Kidney (tissue), 22 donors: ENCODE measurements at places on chromosomes 12 and 14. TPM values are rescaled to one million over a fixed set of nuclear protein-coding genes. Genes with fewer than 3 reads are reported as not detected.

GRCh38 chr14:30443368-30444007 is 115.5 kb upstream of the G2E3 start:
- peak; percentile 67 for DNase-seq

DNA sequence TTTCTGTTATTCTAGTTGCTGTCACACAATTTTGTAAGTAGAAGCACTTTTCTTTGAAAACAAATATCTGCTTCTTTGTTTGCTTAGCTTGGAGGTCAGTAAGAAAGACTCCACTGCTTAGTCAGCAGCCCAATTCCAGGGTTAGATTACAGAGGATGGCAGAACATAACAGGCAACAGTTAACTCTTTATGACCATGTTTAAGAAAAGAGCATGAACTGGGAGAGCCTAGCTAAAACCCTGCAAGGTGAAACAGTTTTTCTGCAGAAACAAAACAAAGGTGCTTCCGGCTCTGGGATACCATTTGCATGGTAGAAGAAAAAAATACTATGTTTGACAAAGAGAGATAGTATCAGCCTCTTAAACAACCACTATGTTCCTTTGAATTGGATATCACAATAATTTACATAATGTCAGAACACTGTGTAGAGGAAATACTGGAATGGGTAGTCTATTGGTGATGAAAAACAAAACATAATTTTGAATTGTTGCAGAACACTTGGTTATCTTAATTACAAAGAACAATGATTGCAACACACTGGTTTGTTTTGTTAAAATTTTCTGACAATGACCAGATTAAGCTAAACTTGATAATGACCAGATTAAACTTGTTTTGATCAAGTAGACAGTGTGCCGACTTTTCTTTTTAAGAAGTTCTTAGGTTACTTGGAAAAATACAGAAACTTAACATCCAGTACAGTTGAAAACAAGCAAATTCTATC is 22.4 kb upstream of the PPM1H start:
- peak; percentile 77 for DNase-seq

DNA sequence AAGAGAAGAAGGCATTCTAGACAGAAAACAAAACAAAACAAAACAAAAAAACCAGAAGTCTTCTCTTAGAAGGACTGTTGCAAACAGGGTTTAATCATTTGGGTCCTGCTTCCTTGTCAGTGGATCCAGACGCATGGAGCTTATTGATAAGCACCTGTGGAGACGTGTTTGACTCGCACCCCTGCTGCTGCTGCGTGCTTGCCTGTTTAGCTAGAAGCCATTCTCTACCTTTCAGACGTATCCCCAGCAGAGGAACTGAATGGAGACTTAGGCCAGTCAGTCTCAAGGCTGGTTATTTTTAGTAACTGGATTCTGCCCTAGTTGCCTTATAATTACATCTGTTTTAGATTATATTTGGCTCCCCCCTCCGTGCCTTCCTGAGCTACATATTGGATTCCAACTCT is 186.1 kb upstream of the EEA1 start:
- no peak for DNase-seq

DNA sequence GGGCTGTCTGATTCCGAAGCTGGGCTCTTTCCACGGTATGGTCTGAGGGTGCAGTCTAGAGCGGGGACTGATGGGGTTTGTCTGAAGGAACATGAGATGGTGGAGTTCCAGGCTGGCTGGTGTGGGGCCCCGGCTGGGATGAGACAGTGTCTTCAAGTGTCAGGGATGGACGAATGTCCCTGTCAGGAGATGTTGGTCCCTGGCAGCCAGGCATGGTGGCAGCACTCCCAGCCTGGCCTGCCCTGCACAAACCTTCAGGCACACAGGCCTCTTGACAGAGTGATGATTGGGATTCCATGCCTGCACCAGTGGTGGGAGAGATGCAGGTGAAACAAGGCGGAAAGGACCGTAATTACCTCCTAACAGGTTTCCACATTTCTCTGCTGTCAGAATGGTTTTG is 221.9 kb downstream of the CACNA1C start:
- no peak for DNase-seq

- DNase-seq: no peak
These were observed 149.7 kb upstream of the SLC16A7 start for GRCh38 chr12:59446116-59446515.

DNA sequence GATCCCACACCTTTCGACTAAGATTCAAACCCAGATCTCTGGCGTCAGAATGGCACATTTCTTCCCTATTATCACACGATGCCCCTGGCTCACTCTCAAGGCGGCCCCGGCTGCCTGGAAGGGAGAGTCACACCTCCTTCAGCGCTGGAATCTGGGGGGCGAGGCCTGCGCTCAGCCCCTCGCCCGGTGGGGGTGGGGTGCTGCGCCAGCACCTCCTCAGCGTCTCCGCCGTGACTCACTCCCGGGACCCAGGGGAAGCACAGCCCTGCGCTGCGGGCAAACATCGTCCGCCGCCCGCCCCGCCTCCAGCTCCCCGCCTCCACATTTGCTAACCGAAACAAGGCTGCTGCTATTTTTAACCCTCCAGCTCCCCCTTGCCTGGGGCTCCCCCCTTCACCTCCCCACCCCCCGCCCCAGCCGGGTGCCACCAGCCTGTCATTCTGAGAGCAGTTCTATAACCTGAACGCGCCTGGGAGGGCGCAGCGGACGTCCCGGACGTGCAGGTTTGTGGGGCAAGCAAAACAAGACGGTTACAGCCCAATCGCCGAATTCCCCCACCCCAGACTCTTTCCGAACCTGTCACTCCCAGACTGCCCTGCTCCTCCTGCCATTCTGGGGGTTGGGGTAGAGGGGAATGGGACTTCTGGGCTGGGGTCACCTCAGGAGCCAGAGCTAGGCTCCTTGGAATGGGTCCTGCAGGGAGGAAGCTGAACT is 6.7 kb downstream of the HDAC7 start:
- DNase-seq: peak; percentile 92

GRCh38 chr14:44700184-44700583 is 193.1 kb upstream of the FSCB start:
- DNase-seq: no peak

Gene PLCZ1
- not detected for total RNA-seq

- DNase-seq: no peak
These were observed 736 bp downstream of the C14orf39 start for GRCh38 chr14:60485057-60485597.

GRCh38 chr12:62933220-62933601 is 1.7 kb downstream of the PPM1H start:
- peak; percentile 72 for DNase-seq

GRCh38 chr14:92539875-92540274 is 26.3 kb downstream of the RIN3 start:
- no peak for DNase-seq

DNA sequence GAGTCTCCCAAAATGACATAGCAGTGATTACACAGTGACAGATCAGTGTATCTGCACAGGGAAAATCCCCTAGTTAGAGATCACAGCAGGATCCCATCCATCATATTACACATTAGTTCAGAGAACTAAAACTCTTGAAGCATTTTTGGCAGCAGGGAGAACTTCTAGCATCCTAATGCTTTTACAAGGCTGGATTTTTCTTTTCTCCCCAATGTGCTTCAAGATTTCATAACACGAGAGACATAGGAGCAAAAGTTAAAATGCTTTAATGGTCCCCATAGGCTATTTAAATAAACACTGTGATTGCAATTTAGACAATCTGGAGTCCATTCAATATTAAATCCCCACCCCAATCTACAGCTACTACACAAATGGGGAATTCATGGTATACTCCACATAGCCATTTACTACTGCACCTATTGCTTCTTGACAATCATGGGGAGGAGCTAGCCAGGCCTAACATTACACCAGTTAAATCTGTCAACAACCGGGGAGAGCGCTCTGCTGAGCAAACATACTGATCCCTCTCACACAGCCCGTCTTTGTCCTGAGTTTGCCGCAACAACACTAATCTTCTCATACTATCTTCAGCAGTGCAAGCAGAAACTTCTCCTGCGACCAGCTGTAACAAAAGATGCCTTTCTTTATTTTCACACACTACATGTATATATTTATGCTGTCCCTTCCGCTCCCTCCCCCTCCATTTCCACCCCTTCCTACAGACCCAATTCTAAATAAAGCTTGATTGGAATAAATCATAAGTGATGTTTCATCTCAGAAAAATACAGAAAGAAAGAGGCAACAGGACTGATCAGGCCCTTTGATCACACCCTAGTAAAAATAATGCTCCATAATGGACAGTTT is 120.3 kb upstream of the SOX5 start:
- peak; percentile 15 for DNase-seq

DNA sequence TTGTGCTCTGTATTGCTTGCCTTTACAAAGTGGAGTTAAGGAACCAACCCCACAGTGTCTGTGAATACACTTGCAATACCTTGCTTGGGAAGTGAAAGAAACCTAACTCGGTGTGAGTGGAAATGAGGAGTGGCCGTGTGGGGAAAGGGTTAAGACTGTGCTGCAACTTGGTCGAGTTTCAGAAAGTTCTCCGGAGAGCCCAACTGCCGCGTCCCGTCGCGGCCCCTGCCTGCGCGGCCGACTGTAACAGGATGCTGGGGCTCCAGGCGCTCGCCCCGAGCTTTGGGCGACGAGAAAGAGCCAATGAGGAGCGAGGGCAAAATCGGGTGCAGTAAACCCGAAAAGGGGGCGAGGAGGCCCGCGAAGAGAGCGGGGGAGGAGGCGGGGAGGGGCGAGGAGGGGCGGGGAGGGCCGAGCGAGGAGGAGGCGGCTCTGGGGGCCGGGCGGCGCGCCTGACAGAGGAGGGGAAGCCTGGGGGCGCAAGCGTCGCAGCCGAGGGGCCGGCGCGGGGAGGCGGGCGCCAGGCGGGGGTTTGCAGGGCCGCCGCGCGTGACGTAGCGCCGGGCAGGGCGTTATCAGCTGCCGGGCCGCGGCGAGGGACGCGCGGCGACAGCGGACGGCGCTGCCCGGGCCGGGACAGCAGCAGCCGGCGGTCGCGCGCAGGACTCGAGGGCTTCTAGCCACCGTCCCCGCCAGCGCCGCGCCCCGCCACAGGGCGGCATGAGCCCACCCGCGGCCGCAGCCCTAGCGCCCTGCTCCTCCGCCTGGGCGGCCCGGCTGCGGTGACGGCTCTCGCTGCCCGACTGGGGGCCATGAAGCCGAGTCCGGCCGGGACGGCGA is at the start of gene DACT1:
TSS of gene DACT1 (plus strand) at position 572 of the 840 bp plus-strand sequence. CDS start at position 813, 241 bp downstream.
- peak; percentile 95 for DNase-seq

- DNase-seq: no peak
These were observed 215.0 kb downstream of the PRKD1 start for GRCh38 chr14:29712601-29713000.

GRCh38 chr12:55703901-55704761 is 3.6 kb downstream of the ITGA7 start:
- no peak for DNase-seq

DNA sequence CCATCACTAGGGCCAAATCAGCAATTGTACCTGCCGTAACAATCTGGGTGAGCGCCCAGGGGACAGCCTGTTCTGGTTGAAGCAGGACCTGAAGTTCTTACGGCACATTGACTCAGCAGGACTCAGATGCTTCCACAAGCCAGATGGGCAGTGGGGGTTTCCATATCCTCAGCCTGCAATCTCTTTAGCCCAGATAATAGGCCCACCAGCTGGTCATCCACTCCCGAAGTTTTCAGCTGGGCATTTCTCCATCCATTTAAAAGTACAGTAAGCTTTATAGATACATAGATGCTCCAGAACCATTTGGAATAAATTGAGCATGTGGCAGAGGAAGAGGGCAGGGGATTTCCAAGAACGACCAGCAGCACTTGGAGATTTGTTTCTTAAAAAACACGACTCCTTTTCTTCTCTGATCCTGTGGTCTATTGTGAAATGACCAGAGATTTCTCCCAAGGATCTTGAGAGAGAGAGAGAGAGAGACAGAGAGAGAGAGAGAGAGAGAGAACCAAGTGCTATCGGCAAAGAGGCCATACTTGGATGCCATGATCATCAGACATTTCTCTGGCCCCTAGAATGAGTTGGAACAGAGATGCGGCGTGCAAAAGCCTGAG is 74.8 kb upstream of the PLXNC1 start:
- DNase-seq: no peak

Gene SERPINA10
- not detected for total RNA-seq

Gene OLR1
- 6.7 TPM for total RNA-seq

- no peak for DNase-seq
These were observed 228.2 kb downstream of the BCL11B start for GRCh38 chr14:99043756-99044155.

DNA sequence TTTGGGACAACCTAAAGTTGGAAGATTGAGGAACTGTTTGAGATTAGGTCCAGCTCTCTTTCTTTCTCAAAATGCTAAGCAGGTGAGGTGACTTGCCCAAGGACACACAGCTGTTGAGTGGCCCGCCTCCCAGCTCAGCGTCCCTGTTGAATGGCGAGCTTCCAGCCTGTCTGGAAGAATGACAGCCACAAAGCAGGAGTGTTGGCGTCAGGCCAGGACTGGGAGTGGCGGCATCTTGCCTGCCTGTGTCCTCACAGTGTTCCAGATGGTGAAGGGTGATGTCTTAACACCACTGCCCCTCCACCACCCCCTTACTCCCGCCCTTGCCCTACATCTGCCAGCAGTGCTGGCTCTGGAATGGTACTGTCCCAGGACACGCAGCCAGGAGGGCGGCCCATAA is 4.4 kb upstream of the CEBPE start:
- no peak for DNase-seq

DNA sequence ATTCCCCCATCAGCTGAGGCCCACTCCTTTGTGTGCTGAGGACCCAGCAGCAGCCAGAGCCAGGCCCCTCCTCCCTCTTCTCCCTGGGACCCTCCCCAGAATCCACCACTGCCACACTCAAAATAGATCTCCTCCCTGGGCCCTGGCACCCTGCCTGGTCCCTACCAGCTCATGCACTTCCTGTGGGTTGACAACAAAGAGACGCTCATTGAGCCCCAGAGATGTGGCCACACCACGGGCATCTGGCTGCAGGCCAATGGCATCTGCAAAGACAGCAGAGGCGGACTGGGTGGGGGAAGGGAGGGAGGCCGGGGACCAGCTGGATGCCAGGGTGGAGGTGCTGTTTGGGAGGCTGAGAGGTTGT is 16.0 kb upstream of the ENDOU start:
- peak; percentile 93 for DNase-seq

Gene KRT80
- total RNA-seq: 12.3 TPM

DNA sequence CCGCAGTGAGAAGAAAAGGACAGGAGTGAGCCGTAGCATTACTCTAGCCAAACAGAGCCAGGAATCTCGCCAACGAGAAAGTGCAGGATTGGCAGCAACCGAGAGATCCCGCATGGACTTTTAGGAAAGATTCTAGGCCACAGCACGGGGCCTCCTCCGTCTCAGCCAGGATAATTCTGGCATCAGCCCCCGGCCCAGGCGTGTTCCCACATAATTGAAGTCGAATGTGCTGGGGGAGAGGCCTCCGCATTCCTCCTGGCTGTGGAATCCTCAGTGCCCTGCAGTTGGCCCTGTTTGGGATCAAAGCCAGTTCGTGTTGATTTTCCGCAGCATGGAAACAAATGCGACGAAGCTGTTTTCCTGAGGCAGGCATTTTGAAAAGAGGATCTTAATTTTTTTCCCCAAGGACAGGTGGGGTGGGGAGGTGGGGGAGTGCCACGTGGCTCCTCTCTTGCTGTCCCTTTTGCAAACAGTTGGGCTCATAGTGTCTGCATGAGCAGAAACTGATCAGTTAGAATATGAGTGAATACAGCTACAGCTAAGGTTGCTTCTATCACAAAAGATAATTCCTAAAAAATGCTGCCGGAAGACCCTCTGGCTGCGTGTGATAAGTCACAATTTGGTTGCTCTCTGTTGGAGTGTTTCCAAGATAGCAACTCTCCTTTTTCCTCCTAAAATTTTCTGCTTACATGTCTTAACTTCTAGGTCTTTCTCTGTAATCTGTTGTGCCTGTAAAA is 37.3 kb upstream of the ATXN2 start:
- peak; percentile 79 for DNase-seq

GRCh38 chr14:104794993-104795780 is at the start of gene AKT1:
TSS of gene AKT1 (minus strand) at chr14:104795748. CDS start at chr14:104792643, 3,105 bp downstream.
- no peak for DNase-seq

Gene TMEM119
- 15.8 TPM for total RNA-seq

Gene KRT73
- not detected for total RNA-seq

Gene PRB2
- total RNA-seq: not detected
